ENCODE measurements at places on chromosomes 6 and 20. TPM values are rescaled to one million over a fixed set of nuclear protein-coding genes. Genes with fewer than 3 reads are reported as not detected.

The MCCD1 gene
- not detected for total RNA-seq

DNA sequence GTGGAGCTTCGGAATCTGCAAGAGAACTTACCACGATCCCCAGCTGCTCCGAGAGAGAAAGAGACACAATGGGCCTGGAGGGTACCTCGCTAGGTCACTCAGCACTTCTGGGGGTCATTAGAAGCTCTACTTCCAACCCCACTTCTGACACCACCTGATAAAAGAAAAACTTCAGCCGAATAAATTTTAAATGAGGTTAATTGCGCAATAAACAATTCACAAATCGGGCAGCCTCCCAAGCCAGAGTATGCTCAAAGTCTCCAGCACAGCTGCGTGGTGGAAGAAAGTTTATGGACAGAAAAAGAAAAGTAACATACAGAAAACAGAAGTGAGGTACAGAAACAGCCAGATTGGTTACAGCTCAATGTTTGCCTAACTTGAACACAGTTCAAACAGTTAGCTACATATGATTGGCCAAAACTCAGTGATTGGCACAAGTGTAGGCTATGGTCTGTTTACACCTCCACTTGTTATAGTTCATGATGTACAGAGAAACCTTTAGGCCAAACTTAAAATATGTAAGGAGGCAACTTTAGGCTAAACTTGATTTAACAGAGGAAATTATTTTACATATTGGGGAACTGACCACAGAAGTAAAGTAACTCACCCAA, 52.6 kb downstream of the COL11A2 start:
- DNase-seq = no peak

DNA sequence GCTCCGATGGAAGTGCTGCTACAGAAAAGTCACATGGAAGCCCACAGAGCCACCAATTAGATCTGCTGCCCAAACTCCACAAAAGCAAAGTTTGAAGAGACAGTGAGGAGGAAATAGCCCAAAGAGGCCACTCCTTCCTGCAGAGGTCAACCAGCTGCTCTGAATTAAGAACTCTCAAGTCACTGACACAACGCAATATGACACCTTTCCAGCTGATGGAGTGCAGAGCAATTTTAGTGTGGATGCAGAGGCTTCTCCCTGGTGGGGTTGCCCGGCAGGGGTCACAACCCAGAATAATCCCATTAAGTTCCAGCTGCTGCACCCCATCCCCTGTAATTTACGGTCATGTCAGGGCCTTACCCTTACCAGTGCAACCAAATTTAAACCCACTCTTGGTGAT, 361.9 kb upstream of the JARID2 start:
- DNase-seq = no peak

- no peak for DNase-seq
These were observed 39.3 kb downstream of the ARID1B start for GRCh38 chr6:156816505-156816904.

- DNase-seq = no peak
These were observed 89.3 kb downstream of the CAP2 start for GRCh38 chr6:17482711-17483110.

GRCh38 chr6:54877713-54878317, 31.2 kb downstream of the FAM83B start:
- no peak for DNase-seq

- DNase-seq = no peak
These were observed 129.3 kb upstream of the UST start for GRCh38 chr6:148617530-148617929.

Data from cerebellum (tissue), 4 donors.